Stimulated activated CD4-positive, alpha-beta T cell treated with anti-CD3 and anti-CD28 coated beads, Interleukin-12 subunit alpha, Interleukin-12 subunit beta, amount 100 ng/mL, for 4 hours (primary cell): ENCODE measurements at places on chromosomes 11 and 22.
A peak's percentile ranks its signal among the peaks of the same experiment; 100 is the strongest.

DNA sequence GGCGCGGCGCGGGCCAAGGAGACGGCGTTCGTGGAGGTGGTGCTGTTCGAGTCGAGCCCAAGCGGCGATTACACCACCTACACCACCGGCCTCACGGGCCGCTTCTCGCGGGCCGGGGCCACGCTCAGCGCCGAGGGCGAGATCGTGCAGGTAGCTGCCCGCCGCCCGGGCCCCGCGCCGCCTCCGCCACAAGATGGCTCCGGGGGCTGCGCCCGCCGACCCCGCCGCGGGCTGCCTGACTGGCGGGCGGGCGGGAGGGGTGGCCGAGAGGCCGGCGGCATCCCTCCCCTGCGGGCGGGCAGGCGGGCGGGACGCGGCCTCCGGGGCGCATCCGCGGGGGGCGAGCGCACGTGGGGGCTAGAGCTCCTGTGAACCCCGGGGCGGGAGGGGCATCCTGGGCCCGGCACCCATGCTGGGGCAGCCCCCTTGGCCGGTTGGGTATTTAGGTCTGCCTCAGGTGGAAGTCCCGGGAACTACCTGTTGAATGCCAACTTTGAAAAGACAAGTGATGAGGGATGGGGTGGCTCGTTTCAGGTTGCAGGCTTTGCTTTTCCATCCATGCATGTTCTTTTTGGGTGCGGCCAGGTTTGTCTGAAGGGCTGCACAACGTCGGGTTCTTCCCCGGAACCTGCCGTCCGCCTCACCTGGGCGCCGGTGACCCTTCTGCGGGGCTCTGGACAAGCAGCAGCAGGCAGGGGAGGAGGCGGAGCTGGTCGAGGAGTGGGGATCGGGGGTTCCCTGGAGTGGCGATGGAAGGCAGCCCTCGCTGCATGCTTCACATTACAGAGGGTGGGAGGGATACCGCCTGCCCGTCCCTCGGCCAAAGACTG lies 760 bp downstream of the ZNRF3 start:
- DNase-seq: peak; percentile 23

DNA sequence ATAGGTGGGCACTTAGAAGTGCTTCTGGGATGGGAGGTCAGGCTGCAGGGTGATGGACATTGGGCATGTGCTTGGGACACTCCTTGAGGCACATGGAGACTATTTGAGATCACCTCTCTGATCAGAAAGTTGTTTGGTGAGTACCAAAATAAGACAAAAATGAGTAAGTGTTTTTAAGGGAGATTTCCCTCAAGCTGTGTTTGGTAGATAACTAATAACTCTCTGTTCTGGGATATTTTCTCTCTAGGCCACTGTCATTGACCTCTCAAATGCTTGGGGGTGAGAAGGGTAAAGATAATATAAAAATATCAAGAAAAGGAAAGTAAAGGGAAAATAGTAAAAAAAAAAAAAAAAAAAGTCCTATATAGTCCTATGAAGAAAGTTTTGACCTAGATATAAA lies 117.8 kb downstream of the TEAD1 start:
- DNase-seq: no peak

GRCh38 chr11:63917692-63918506 lies 935 bp upstream of the RCOR2 start:
- no peak for DNase-seq

- no peak for DNase-seq
These were observed 307.7 kb downstream of the BUD13 start for GRCh38 chr11:116465056-116465455.

GRCh38 chr22:42131562-42131961 lies 952 bp upstream of the CYP2D6 start:
- no peak for DNase-seq

DNA sequence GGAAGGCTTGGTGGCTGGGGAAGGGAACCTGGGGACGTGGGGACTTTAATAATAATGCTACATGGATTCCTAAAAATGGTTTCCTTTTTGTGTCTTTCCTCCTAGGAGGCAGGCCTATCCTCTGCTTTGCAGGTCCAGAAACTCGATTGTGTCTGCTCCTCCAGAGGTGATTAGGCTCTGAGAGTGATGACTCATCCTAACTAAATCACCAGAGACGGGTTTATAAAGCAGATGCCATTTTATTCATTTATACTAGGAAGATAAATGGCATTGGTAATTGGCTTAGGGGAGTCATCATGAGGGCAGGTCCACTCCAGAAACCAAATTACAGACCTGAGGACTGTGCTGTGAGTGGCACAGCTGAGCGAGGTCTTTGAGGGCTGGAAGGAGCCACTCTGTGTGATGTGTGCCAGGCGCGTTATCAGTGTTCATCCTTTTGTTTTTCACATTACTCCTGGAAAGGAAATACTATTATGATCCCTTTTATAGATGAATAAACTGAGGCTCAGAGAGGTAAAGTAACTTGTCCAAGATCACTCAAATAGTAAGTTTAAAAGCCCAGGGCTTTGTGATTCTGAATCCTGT lies 7.1 kb downstream of the NLRX1 start:
- no peak for DNase-seq

GRCh38 chr11:47981667-47982404 lies 1.5 kb downstream of the PTPRJ start:
- DNase-seq: no peak

- no peak for DNase-seq
These were observed 101.4 kb downstream of the ARL14EP start for GRCh38 chr11:30424321-30424720.

DNA sequence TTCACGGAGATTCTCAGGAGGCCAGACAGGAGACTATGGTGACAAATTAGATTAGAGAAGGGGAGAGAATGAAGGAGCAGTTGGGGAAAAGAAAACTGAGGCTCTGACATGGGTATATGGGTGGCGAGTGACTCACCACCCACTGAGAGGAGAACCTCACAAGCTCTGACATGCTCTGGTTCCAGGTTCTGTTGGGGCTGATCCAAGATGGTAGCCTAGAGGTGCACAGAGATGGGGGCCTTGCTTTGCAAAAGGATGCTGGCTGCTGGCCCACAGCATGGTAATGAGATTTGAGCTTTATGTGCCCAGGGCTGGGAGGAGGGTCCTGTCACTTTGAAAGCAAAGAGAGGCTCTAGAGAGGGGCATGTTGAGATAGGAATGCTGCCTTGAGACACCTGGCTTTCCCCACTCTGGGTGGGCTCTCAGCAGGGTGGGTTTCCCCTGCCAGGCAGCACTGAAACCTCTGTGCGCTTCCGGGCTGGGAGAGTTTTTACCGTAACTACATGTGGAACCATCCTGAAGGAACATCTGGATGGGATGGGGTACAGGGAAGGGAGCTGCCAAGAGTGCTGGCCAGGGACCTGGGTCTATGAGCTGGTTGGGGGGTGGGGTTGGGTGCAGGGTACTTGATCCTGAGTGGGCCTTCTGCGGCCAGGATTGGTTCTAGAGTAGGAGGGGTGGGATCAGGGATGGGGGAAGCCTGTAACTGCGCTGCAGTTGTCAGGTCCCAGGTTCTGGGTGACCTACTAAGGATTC lies 1.2 kb upstream of the GRK2 start:
- no peak for DNase-seq

- DNase-seq: no peak
These were observed 200.0 kb downstream of the LARGE1 start for GRCh38 chr22:33720166-33720878.

DNA sequence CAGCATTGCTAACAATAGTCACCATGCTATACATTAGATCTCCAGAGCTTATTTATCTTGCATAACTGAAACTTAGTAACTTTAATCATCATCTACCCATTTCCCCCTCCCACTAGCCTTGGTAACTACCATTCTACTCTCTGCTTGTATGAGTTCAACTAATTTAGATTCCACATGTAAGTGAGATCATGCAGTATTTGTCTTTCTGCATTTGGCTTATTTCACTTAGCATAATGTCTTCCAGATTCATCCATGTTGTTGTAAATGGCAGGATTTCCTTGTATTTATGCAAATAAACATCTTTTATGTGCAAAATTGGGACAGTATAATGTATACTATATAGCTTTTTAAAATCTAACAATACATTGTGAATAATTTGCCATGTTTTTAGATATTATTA lies 66.0 kb upstream of the ZBED5 start:
- no peak for DNase-seq

GRCh38 chr11:35163702-35164496 lies 24.9 kb downstream of the CD44 start:
- no peak for DNase-seq

DNA sequence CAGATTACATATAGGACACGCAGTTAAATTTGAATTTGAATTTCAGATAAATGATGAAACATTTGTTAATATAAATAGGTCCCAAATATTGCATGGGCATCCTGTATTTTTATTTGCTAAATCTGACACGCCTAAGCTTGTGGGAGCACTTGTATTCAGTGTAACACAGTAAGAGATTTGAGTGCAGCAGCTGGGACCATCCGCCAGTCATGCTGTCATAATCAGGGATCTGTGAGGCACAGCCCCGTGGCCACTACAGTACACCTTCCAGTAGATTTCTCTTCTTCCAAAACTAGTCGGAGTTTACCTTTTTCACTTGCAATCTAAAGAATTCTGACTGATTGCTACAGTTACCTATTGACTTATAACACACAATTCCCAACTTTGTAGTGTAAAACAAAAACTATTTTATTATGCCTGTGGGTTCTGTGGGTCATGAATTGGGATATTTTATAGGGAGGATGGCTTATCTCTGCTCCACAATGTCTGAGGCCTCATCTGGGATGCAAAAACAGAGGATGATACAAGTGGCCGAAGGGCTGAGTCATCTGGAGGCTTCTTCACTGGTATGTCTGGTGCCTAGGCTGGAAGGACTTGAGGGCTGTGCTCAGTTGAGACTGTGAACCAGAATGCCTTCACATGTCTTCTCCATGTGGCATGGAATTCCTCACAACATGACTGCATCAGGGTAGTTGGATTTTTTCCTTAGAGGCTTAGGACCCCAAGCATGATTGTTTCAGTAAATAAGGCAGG lies 74.1 kb downstream of the PRSS23 start:
- no peak for DNase-seq

DNA sequence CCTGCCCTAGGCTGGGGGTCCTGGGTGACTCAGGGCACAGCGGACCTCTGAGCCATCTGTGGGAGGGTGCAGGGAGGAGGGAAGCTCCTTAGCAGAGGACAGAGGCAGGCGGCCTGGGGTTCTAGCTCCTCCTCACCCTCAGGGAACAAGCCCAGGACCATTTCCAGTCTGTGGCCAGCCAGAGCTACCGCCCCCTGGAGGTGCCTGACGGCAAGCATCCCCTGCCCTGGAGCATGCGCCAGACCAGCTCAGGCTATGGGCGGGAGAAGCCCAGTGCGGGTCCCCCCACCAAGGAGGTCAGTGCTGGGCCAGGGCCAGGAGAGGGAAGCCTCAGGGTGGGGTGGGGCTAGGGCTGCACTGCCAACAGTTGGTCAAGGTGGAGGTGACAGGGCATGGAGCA lies 26.0 kb upstream of the LRRC10B start:
- peak; percentile 26 for DNase-seq

DNA sequence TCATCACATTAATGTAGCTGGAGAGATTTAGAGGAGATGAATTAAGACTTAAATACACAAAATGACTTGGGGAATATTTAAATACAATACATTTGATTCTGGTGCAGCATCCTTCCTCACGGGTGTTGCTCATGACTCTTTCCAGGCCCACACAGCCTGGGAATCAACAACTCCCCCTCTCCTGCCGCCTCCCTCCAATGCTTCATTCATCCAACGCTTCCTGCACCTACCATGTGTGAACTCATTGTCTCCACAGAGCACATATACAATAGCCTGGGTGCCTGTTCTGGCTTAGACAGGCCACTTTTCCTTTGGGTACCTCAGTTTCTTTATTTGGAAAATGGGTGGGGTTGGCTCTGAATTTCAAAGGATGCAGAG lies 476.9 kb upstream of the CADM1 start:
- no peak for DNase-seq

GRCh38 chr11:118961189-118961588 lies 5.1 kb downstream of the UPK2 start:
- DNase-seq: no peak

DNA sequence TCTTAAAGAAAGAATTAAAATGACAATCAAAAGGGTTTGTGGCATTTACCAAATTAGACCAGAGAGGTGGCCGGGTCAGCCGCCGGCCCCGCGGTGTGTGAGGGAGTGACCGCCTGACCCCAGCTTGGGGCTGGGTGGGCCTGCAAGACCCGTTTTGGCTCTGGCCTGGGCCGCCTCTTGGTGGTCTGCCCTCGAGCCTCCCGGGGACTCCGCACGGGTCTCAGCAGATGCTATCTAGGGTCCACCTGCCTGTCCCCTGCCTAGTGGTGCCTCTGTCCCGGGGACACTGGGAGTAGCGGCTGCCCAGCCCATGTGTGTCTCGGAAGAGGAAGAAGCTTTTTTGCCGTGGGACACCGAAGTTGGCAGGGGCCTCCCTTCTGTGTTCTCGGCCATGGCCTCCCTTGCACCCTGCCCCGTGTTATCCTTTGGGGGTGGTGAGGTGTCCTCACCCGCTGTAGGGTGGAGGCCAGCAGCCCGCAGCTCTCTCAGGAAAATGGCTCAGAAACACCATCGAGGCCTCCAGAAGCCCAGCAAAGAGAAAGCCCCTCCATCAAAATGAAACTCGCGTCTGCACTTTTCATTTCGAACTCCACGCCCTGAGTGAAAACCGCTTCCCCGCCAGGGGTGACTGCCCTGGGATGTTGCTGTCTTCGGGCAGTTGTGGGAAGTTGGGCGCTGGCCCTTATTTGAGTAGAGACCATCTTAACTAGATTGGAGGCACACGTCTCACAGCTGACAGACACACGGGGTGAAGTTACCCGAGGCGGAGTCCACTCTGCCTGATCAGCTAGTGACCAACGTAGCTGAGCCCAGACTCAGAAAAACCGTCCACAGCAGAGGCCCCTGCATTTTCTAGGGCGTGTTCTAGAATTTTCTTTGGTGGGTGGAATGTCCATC lies 8.0 kb downstream of the CCND1 start:
- DNase-seq: no peak
